Naive thymus-derived CD4-positive, alpha-beta T cell (primary cell): ENCODE measurements at places on chromosomes 7 and 10.

DNA sequence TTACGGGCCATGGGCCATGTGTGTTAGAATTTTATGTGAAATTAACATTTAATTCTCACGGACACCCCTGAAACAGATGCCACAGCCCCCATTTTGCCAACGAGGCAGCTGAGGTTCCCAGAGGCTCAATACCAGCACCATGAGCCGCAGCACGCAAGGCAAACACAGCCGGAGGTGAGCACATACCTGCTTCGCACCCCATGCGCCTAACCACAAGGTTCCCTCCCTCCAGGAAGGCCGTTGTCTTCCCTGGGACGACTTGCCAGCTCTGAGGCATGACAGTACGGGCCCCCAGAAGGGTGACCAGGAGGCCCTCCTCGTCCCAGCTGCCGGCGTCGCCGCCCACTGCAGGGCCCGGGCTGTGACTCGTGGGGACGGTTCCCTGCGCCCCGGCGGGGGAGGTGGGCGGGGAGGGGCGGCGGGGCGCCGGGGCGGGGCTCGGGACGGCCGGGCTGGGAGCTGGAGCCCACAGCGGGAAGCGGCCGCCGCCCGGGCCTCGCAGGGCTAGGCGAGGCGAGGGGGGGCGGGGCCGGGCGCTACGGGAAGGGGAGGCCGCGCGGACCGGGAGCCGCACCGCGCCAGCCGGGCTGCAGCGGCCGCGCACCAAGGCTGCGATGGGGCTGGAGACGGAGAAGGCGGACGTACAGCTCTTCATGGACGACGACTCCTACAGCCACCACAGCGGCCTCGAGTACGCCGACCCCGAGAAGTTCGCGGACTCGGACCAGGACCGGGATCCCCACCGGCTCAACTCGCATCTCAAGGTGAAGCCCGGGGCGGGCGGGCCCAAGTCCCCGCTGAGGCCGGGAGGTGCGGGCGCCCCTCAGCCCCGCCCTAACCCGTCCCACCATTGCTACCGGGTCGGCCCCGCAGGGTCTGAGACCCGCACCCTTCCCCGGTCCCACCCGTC, at the start of gene CAV2:
Gene CAV2, plus strand, starts transcription at position 571 of the 910 bp plus-strand sequence. Its CDS starts 44 bp downstream, at position 615.
- H3K27me3 ChIP-seq, result peaks cover 8% of the 10 kb centered on the region
- no peak within 1 kb of the TSS for H3K27ac ChIP-seq
- H3K36me3 ChIP-seq, result no peaks in the 10 kb centered on the region

DNA sequence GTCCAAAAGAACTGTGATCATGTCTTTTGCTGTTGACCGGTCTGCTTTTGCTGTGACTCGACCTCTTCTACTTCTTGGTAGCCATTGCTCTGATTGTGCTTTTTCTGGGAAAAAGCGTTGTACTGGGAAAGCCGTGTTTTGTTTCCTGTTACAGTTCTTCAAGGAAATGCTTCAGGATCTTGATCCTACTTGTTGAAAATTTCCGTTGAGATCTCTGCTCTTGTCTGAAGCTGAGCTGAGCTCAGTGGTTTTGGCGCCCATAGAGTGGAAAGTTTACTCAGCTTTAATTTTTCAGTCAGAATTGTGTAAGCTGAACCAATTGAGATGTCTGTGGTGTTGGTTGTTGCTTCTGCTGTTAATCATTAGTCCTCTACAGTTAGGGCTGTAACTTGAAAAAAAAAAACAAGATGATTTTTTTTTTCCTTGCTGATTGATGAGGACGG, 302.2 kb downstream of the CCDC3 start:
- H3K4me3 ChIP-seq, result no peak overlapping the region
- H3K36me3 ChIP-seq, result no peaks in the 10 kb centered on the region
- no peak for DNase-seq
- no peak overlapping the region for H3K27ac ChIP-seq
- no peaks in the 10 kb centered on the region for H3K27me3 ChIP-seq

DNA sequence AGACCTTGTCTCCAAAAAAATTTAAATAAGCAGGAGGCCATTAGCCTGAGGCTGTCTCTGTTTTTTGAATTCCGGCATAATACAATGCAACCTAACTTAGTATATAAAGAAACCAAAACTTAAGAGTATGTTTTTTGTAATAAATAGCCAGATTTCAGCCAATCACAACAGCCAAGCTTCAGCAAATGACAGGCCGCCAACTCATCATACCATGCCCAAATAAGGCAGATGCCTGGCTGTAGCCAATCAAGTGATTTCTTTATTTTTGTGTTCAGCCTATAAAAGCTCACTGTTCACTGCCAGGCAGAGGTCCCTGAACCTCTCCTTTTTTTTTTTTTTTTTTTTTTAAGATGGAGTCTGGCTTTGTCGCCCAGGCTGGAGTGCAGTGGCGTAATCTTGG, 12.7 kb upstream of the PURB start:
- no peak for DNase-seq
- H3K4me1 ChIP-seq, result no peaks in the 10 kb centered on the region
- H3K27me3 ChIP-seq, result no peaks in the 10 kb centered on the region
- H3K36me3 ChIP-seq, result no peaks in the 10 kb centered on the region
- no peak overlapping the region for H3K27ac ChIP-seq

DNA sequence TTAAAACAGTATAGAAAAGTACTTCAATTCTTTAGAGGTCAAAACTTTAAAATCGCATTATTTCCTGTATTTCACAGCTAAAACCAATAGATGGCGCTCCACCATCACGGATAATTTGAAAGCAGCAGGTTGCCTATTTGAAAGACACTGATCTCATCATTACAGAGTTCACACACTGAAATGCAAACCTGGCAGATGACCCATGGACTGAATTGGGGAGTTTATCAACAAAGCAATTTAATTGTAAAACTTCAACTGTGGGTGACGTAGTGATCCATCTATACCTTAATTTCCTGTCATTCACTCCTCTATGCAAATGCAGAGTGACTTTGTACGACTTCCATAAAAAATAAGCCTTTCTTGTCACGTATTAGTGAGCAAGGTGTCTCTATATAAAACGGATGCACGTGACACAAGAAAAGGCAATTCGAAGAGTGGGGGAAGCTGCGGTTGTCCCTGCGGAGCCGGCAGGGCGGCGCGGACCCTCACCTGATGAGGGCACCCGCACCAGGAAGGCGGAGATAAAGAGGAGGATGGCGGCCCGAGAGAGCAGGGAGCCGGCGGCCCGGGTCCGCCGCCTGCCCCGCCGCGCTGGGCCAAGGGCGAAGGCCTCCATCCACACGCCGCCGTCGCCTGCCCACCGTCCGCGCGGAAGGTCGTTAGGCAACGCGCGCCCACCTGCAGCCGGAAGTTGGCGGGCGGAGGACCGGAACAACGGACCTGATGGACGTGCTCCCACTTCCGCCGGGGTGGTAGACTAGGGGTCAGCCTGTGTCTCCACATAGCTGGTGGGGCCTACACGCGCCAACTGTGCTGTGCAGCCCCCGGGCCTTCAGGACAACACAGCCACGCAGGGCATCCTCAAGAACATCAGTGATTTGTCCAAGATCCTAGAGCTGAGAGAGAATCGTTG, at the start of gene ZPBP:
Gene ZPBP, minus strand, starts transcription at position 668 of the 913 bp plus-strand sequence. Its CDS starts 52 bp downstream, at position 616.
- no peaks in the 10 kb centered on the region for H3K4me1 ChIP-seq
- H3K36me3 ChIP-seq, result no peaks in the 10 kb centered on the region
- H3K27me3 ChIP-seq, result no peaks in the 10 kb centered on the region

- no peak overlapping the region for H3K27ac ChIP-seq
- no peaks in the 10 kb centered on the region for H3K4me1 ChIP-seq
- H3K27me3 ChIP-seq, result no peaks in the 10 kb centered on the region
- H3K4me3 ChIP-seq, result no peak overlapping the region
- peaks cover 36% of the 10 kb centered on the region for H3K36me3 ChIP-seq
- no peak for DNase-seq
Observed at GRCh38 chr7:107898997-107899594, 8.1 kb downstream of the DLD start.

DNA sequence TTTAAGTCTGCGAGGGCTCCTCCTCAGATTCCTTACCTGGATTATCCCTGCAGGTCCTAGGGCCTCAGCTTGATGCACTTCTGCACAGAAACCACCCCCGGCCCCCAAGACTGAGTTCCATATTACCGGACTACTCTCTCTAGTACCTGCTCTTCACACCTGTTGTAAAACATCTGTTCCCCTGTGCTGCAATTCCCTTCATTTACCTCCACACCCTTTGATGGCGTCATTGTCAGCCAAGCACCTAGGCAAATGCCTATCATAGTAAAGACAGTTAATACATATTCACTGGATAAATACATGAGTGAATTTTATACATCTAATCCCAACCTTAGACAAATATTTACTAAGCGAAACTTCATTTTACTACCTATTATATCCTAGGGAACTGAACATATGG, 275.5 kb downstream of the PLXDC2 start:
- no peak overlapping the region for H3K4me3 ChIP-seq
- H3K27ac ChIP-seq, result no peak overlapping the region
- DNase-seq, result no peak
- H3K4me1 ChIP-seq, result no peaks in the 10 kb centered on the region
- H3K27me3 ChIP-seq, result no peaks in the 10 kb centered on the region

DNA sequence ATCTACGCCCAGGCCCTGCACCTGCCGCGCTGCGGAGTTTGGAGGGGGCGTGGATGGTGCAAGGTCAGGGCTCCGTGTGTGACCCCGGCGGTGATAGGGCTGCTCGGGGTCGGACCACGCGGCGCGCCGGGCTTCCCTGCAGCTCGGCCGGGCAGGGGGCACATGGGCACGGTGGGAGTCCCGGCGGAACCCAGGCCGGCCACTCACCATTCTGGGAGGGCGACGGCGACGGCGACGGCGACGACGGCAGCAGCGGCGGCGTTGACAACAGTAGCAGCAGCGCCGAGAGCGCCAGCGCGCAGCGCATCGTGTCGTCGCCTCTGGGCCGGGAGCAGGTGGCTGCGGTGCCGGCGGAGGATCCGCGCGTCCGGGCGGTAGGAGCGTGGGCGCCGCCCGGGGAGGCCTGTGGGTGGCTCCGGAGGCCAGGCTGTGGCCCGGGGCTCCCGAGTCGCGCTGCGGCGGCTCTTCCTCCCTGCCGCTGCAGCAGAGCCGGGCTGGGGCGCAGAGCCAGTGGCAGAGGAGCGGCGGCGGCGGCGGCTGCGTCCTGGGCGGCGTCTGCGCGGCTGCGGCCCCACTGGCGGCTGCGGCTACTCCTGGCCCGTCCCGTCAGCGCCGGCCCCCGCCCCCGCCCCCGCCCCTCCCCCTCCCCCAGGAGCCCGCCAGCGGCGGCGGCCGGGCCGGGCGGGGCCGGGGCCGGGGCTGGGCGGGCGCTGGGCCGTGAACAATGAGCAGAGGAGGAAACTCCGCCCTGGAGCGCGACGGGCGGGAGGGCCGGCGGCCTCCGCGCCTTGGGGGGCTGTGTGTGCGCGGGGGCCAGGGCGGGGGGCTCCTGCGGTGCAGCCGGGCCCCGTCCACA, at the start of gene PODXL:
Gene PODXL, minus strand, starts transcription at position 576 of the 856 bp plus-strand sequence. Its CDS starts 269 bp downstream, at position 307.
- no peak within 1 kb of the TSS for H3K27ac ChIP-seq
- peaks cover 14% of the 10 kb centered on the region for H3K4me1 ChIP-seq
- H3K4me3 ChIP-seq, result peak within 1 kb of the TSS; percentile 42
- H3K27me3 ChIP-seq, result peaks cover 15% of the 10 kb centered on the region

- H3K4me3 ChIP-seq, result no peak overlapping the region
- DNase-seq, result no peak
- no peak overlapping the region for H3K27ac ChIP-seq
- no peaks in the 10 kb centered on the region for H3K27me3 ChIP-seq
Observed at GRCh38 chr10:45429790-45430189, 55.8 kb downstream of the ALOX5 start.

DNA sequence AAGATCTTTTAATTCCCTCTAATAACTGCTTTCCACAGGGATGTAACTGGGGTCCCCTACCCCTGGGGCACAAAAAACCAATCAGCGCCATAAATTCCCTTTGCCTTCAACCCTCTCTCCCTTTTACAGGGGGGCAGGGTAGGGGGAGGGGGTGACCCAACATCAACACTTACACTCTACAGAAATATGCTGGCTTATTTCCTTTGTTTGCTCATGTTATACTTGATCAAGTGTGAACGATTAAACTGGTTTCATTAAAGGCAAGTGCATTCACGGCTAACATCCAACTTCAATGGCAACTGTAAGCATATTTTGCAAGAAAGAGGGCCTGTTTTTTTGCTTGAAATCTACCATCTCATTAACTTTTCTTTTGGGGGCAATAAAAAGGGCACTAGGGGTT, 2.9 kb downstream of the CTBP2 start:
- no peak overlapping the region for H3K27ac ChIP-seq
- no peaks in the 10 kb centered on the region for H3K4me1 ChIP-seq
- no peaks in the 10 kb centered on the region for H3K27me3 ChIP-seq
- no peak overlapping the region for H3K4me3 ChIP-seq
- no peak for DNase-seq

DNA sequence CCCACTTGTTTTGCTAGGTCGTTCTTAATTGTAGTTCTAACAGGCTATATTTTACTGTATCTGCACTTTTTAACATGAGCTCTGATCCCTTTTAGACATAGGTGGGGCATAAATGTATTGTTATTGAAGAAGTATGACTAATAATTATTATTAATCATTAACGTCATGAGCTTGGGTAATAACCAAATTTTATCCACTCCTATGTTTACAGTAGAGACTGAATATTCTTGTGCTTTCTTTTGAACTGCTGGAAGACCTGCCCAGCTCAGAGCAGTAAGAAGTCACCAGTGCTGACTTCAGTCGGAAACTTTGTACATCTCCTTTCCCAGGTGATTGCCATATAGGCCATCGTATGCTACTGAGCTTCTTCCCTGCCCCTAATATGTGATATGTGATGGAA, 18.7 kb downstream of the PKD2L1 start:
- no peaks in the 10 kb centered on the region for H3K27me3 ChIP-seq
- no peak overlapping the region for H3K27ac ChIP-seq
- no peak overlapping the region for H3K4me3 ChIP-seq
- H3K4me1 ChIP-seq, result no peaks in the 10 kb centered on the region
- no peaks in the 10 kb centered on the region for H3K36me3 ChIP-seq
- DNase-seq, result no peak

DNA sequence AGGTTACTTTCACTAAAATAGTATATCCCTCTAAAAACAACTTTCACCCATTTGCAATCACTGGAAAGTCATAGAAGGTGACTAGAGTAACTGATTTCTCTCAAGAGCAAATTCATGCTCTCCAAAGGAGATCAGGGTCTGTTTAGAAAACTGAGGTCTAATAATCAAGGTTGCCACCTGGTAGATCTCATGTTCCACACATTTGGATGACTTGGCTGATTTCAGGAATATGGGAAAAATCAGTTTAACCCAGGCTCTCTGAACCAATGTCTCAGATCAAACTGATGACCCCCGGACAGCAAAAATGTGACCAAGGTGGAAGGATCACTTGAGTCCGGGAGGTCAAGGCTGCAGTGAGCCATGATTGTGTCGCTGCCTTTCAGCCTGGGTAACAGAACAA, 562.4 kb upstream of the C7orf33 start:
- no peak for DNase-seq
- no peak overlapping the region for H3K27ac ChIP-seq
- no peaks in the 10 kb centered on the region for H3K36me3 ChIP-seq
- no peaks in the 10 kb centered on the region for H3K27me3 ChIP-seq

GRCh38 chr7:1473864-1474512, 14.7 kb upstream of the MICALL2 start:
- peak overlapping the region; percentile 45 for H3K27ac ChIP-seq
- no peaks in the 10 kb centered on the region for H3K27me3 ChIP-seq
- peaks cover 4% of the 10 kb centered on the region for H3K36me3 ChIP-seq
- no peak overlapping the region for H3K4me3 ChIP-seq
- peaks cover 14% of the 10 kb centered on the region for H3K4me1 ChIP-seq
